Fibroblast of skin of scalp (primary cell): ENCODE measurements at places on chromosomes 12 and 14.

- DNase-seq, result peak; percentile 55
Measured at GRCh38 chr12:63967358-63968145, 123.1 kb downstream of the SRGAP1 start.

- DNase-seq, result no peak
Measured at GRCh38 chr12:46609273-46609623, 216.5 kb downstream of the SLC38A4 start.

DNA sequence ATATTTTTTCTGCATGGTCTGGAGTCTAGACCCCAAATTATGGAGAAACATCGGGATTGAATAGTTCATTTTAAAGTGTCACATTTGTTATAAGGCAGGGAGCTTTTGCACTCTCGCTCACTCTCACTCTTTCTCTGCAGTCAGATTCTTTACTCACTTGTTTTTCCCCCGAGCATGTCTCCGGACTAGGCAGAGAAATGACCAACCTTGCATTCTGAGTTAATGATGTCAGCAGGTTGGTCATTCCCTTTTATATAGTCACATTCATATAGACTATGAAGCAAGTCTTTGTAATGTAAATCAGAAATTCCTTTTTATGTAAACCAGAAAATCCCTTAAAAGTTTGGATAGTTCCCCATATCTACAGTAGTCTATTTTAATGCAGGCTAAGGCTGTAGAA is 4.1 kb downstream of the C12orf75 start:
- peak; percentile 86 for DNase-seq

GRCh38 chr12:31224768-31225448 is 101.0 kb downstream of the SINHCAF start:
- DNase-seq, result no peak

DNA sequence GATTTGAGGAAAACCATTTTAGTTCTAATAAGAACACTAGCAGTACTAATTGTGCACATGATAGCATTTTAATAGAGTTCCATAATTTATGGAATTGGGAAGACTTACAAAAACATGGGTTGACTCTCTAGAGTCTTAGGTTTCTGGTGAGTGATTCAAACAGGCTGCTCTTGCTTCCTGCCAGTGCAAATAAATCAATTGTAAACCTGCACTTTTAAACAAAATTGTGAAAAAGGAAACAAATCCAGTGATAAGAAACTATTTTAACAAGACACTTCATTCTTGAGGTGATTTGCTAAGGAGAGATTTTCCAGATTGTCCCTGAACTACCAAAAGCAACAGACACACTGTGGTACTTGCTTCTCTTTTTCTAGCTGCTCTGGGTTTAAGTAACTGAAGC is 112.2 kb downstream of the CACNA1C start:
- DNase-seq, result no peak

GRCh38 chr14:44663136-44663535 is 156.1 kb upstream of the FSCB start:
- no peak for DNase-seq

- no peak for DNase-seq
Measured at GRCh38 chr14:95697764-95698163, 11.5 kb downstream of the TCL1B start.

- peak; percentile 38 for DNase-seq
Measured at GRCh38 chr12:2624543-2625288, 170.1 kb upstream of the FKBP4 start.

- no peak for DNase-seq
Measured at GRCh38 chr12:70270108-70270507, 26.9 kb downstream of the CNOT2 start.

GRCh38 chr14:78829274-78829673 is 659.1 kb downstream of the NRXN3 start:
- no peak for DNase-seq

DNA sequence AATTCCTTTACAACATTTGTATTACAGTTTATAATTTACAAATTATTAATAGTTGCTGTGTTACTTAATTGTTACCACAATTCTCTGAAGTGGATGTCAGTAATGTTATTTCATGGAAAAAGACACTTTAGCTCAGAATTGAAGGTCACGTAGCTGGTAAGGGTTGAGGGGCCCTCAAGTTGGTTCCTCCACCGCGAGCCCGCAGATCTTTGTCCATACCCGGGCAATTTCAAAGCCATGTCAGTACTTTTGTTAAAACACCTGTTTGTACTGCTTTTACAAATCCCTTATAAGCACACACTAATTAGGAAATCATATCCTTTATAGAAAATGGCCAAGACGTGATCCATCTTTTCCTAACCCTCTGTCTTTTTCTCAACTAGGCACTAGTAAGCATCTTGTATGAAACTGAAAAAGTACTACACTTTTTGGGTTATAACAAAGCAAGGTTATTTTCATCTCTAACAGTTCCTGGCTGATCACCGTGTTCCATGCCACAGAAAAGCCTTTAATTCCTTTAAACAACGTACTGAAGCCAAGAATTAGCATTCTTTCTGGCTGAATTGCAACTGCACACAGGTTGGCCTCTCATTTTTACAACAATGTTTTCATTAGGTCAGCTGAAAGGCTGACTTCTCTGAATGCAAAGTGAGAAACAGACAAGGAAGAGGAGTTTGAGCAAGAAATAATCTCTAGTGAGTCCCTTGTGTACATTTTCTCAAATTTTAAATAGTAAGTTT is 76.1 kb downstream of the CNTN1 start:
- no peak for DNase-seq

GRCh38 chr12:120378036-120378435 is 9.1 kb upstream of the MSI1 start:
- no peak for DNase-seq

GRCh38 chr14:50410921-50411320 is 14.2 kb upstream of the CDKL1 start:
- peak; percentile 40 for DNase-seq

GRCh38 chr12:17818931-17819330 is 271.1 kb downstream of the RERGL start:
- no peak for DNase-seq

DNA sequence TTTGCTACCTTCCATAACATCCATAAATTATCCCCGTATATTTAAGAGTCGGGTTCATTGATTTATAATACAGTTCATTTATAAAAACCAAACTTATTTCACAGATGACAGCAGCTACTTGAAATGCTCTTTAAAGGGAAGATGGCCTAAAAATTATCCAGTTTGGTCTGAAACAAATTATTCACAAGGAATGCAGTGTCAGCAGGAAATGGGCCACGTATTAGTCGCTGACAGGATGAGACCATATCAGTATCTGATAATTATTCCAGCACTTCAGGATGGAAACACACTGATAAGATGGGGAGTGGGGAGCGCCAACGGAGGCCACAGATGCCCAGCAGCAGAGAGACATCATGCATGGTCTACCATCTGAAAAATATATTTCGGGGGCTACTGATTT is 60.5 kb upstream of the TMEM132D start:
- DNase-seq, result no peak

DNA sequence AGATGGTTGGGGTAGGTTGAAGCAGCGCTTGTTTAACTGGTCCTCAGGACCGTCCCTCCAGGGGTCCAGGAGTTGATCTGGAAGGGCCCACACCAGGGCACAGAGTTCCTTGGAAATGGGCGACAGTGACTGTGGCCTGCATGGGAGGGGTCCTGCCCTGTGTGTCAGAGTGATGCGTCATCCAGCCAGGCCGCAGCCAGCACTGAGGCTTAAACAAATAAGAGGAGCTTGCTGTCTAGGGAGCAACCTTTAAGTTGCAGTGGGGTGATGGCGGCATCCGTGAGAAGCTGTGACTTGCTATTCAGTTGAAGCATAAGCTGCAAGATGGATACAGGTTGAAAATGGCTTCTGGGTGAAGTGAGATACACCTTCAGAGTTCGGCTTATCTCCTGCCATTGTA is 20.2 kb downstream of the DCAF4 start:
- DNase-seq, result peak; percentile 21

- DNase-seq, result peak; percentile 89
Measured at GRCh38 chr12:27190761-27191160, 53.3 kb upstream of the STK38L start.

GRCh38 chr14:69363964-69364363 is 34.1 kb downstream of the ERH start:
- no peak for DNase-seq

DNA sequence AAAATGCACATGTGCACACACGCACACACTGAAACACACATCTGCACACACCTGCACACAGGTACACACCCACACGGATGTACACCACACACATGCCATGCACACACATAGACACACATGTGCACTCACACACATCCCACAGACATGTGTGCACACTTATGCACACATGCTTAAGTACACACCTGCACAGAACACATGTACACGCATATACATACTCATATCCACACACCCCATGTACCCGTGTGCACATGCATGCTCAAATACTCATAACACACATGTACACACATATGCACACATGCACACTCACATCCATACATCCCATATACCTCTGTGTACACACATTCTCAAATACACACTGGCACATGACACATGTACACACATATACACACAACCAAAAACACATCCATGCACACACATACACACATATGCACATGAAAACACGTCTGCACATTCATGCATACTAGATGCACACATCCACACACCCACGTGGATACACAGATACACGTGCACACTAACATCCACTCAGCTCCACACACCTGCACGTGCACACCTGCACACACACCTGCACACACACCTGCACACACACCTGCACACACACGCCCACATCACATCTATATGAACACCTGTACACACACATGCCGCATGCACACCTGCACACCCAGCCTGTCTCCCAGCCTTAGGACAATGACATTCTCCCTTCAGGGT is 336.7 kb downstream of the ADGRD1 start:
- DNase-seq, result no peak

- peak; percentile 50 for DNase-seq
Measured at GRCh38 chr14:28751467-28752058, 15.0 kb upstream of the FOXG1 start.

DNA sequence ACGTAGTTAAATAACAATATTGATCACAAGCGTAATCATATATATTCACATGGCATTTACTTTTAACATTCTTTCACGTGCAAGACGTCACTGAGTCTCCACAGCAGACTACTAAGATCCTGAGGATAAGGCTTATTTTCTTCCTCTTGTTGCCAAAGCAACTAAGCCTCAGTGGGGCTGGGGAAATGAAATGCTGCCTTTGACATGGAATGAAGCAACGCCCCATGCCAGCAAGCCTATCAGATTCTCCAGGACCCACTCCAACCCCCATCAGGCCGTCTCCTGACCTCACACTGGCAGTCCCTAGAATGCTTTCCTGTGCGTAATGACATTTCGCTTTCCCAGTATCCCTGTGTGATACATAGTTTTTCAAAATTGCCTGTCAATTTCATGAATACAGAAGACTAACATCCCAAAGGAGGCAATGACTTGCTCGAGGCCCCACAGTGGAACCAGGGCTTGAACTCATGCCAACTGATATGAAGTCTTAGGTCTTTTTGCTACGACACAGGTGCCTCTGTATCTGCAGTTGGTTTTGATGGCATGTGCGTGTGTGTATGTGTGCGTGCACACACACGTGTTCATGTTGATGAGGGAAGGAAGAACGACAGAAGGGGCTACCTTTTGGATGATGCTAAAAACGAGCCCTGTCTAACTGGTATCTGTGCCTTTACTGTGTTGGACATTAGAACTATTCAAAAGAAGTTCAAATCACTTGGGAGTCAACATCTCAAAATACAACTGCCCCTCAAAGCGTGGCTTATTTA is 239.1 kb downstream of the VRK1 start:
- no peak for DNase-seq

DNA sequence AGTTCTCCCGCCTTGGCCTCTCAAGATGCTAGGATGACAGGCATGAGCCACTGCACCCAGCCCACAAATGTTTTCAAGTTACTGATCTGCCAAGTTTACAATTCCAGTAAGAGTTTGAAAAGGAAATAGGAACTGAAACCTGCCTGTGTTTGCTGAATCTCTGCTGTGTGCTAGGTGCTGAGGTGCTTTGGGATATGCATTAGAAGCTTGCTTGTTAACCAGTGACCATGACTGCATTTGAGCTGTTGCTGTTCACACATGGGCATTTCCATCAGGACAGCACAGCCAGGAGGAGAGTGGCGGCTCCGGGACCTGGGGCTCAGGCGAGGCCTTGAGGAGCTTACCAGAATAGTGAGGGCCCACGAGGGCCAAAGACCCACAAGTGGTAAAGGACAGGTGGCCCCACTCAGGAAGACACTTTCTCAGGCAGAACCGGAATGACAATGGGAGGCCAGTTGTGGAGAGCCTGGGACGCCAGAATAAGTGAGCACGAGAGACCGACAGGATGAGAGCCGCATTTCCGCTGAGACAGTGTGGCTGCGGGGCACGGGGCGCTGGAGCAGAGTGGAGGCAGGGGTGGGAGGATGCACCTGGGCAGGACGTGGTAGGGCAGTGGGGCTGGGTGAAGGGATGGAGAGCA is 54.5 kb upstream of the MMP17 start:
- DNase-seq, result no peak
